ENCODE measurements at places on chromosomes 13 and 19.
A peak's percentile ranks its signal among the peaks of the same experiment; 100 is the strongest.

- no peak for DNase-seq
Observed at GRCh38 chr13:44317752-44318151, 55.9 kb upstream of the SERP2 start.

DNA sequence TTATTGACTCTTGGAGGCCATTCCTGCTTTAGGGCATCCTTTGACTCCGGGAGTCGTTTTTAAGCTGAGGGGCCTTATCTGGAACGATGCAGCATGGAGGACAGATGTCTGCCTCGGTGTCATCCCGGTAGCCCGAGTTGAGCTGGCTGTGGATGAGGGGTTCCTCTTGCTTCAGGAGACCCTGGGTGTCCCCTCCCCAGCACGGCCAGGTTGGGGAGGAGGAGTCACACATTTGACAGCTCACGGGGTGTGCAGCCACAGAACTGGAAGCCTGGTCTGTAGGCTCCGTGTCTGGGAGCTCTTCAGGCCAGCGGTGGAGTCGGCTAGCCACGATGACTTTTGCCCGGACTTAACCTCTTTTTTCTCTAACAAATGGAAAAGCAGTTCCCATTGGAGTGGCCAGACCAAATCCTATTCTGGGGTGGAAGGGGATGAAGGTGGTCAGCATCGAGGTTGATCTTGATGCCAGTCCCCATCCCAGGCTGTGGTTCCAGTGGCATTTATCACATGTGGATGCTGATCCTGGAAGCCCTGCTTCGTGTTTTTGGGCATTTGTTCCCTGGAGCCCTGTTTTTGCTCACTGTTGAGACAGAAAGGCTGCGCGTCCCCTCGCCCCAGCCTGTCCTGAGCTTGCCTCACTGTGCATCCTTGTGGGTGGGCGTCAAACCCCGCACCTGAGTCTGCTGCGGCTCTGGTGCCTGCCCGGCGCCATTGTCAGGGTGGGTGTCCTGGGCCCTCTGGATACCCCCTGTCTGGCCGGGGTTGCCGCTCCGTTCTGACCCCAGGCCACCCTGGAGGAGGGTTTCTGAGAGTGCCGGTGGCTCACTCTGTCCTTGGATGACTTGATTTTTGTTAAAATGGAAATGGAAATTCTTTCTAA, 12.0 kb downstream of the TFDP1 start:
- no peak for DNase-seq

- no peak for DNase-seq
Observed at GRCh38 chr19:48752496-48753365, at the start of gene FUT1. Gene FUT1 (minus strand): TSS chr19:48752641. CDS start chr19:48751281, 1,360 bp downstream.

DNA sequence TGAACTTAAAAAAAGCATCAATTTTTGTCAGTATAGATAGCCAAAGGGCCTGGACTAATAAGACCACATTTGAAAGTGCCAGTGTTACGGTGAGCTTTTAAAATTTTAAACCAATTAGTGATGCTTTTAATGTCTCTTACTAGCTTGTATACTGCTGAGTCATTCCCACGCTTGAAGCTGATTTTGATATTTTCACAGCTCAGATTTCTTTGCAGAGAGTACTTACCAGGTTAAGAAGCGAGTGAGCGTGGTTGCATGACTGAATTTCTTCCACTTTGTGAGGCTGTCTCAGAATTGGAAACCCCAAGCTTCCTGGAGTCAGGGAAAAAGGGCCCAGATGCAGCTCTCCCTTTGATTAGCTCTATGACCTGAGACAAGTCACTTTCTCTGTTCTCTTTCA, 74.5 kb upstream of the NBEA start:
- no peak for DNase-seq

GRCh38 chr13:53201454-53202225, 173.0 kb downstream of the OLFM4 start:
- no peak for DNase-seq

GRCh38 chr13:21735701-21736401, 65.0 kb downstream of the FGF9 start:
- no peak for DNase-seq

- DNase-seq: no peak
Observed at GRCh38 chr13:99071211-99071610, 93.3 kb upstream of the DOCK9 start.

DNA sequence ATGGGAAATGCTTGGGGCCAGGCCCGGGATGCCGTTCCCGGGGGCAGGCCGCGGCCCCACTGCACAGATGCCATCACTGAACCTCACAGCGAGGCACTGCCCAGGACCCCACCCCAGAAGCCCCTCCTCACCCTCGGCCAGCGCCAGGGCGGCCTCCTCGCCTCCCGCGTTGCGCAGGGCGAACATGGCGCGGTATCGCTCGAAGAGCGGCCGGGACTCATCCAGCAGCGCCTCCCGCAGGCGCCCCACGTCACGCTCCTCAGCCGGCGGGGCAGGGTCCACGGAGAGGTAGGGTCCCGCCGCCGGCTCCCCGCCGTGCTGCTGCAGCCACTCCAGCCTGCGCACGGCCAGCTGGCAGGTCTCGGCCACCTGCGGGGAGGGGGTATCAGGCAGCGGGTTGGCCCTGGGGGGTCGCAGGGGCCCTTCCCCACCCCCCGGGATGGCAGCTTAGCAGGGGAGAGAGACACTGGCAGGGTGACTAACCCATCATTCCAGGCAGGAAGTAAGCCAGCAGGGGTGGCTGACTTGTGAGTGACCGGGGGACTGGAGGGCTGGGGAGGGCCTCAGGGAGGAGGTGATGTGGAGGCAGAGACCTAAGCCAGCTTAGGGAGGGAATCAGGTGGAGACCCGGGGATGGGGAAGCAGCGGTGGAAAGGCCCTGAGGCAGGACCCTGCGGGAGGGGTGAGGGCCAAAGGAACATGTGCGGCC, 8.2 kb downstream of the DOHH start:
- DNase-seq: no peak

DNA sequence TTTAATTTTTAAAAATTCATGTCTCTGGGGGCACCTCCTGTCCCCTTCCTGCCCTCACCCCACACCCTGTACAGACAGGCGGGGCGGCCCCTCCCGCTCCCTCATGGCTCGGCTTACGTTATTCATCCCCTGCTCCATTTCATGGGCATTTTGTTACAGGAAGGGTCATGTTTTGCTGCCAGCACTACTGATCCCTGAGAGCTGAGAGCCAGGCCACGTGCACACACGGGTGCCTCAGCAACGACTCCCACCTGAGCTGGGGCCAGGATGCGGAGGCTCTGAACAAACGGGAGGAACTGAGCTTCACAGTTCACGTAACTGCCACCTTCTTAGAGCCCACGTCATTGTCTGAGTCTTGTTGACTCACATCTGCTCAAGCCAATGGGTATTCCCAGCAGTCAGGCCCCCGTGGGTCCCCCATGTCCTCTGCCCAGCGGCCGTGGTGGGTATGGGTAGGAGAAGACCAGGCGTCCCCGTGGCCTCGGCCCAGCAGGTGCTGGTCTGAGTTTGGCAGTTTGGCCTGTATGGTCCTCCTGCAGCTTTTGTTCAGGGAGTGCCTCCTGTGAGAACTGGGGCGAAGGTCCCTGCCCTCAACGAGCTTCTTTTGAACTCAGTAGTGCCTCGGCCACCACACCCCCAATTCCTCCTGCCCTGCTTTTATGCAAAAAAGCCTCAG, 16.4 kb upstream of the TMEM255B start:
- no peak for DNase-seq

GRCh38 chr19:44818466-44819031, 9.6 kb downstream of the BCAM start:
- DNase-seq: no peak

- no peak for DNase-seq
Observed at GRCh38 chr13:111409413-111409812, 89.0 kb downstream of the TEX29 start.

GRCh38 chr19:38028913-38029510, 122.0 kb downstream of the SIPA1L3 start:
- no peak for DNase-seq

GRCh38 chr19:17259118-17259780, 5.3 kb downstream of the USHBP1 start:
- DNase-seq: no peak

DNA sequence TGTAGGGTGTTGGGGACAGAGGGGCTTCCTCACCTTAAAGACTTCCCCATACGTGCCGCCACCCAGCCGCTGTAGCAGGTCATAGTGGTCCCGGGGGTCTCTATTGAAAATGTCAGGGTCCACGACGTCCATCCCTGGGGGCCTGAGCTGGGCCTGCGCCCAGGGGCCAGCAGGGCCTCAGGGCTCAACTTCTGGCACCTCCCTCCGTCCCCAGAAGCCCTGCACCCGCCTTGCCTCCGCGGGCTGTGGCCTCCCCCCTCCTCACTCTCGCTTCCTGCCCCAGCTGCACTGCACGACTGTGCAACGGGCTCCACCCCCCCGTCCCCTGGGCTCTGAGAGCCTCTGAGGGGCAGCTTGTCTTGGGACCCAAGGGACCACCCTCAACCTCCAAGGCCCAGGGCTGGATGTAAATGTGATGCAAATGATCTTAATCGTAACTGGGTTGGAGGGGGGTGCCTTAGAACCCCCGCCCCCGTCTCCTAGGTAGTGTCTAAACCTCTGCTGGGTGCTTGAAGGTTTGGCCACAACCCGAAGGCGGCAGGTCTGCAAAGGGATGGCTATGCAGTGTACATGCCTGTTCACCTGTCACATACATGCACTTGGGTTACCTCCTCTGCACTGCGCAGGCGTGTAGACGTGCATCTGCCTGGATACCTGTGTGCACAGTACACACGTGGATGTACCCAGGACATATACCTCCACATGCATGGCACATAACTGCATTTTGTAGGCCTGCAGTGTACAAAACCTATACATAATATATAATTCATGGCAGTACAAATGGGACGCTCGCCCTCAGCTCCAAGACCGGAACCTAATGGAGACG, at the start of gene MAP4K1:
Gene MAP4K1, minus strand, starts transcription at position 190 of the 826 bp plus-strand sequence. Its CDS starts 58 bp downstream, at position 132.
- DNase-seq: peak; percentile 58

DNA sequence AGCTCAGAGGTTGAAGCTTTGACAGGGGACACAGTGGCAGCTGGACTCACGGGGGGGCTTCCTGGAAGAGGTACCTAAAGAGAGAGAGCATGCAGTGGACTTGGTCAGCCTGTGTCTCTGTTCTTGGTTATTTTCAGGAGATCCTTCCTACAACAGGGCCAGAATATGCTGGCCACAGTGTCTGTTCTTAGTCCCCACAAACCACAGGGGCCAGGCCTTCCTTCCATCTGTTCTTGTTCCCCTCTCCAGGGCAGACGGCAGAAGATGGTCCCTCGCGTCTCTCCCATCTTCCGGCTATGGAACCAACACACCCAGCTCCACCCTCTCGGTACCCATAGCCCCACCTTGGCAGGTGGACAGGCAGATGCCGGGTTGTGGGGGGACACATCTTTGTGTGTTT, 24.8 kb downstream of the MAST3 start:
- no peak for DNase-seq

DNA sequence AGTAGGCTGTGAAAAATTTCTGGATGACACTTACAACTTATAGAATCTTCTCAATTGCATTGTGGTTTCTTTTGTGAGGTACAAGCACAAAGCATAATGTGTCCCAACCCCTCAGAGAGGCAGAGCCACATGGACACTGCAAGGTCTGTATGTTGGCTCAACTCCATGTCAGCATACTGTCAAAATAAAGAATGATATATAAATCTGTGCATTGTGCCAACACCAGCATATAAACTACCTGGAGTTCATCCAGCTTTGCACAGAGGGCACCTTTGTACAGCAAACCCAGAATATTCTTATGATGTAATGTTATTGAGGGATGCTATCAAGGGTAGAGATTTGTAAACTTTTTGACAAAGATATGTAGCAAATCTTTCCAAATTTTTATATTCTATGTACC, 1065.8 kb upstream of the MIR17HG start:
- no peak for DNase-seq

DNA sequence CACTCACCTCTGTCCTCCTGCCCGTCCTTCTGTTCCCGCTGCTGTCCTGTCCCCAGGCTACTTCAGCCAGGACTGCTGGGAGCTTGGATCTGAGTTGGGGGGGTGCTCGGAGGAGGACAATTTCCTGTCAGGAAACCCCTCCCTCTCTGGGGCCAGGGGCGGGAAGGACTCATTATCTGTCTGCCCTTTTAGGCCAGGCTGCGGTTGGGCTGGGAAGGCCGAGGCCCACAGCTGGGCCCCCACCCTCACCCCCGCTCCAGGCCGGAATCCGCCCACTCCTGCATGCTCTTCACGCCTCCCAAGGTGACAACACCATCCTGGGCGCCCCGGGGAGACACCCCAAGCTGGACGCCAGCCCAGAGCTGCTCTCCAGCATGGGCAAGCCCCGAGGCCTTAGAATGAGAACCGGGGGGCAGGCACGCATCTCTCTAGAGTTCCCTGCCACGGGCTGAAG, at the start of gene EXOC3L2:
Gene EXOC3L2, minus strand, starts transcription at position 74 of the 454 bp plus-strand sequence. CDS start 6,362 bp downstream, outside the sequence.
- DNase-seq: no peak

DNA sequence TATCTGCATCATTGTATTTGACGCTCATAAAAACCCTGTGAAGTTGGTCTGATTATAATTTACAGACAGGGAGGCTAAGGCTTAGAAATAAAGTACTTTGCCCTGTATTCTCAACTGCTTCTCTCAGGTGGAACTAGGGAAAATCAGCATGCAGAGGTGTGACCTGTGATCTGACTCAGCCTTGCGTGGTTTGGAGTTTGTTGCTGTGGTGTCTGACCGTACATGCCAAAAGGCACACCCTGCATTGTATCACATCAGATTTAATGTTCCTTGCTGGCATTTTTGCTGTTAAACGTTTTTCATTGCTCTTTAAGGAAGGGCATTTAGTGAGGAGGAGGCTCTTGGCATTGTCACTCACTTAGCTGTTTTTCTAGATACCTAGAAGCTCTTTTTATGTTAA, 58.8 kb upstream of the C1QTNF9B start:
- DNase-seq: no peak

DNA sequence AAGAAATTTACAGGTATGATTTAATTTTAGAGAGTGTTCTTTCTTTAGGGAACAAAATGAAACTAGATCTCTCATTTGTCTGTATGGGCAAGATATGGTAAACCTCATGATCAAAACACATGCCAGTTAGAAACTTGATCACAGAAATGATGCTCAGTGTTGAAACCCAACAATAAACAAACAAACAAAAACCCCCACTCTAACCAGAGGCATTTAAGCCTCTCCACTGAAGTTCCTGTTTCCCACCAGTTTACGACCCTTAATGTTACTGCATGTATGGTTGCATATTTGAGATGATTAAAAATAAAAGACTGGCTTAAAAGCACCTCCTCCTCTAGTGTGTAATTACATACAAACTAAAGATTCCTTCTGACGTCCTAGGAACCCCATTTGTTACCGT, 293.3 kb upstream of the MAB21L1 start:
- DNase-seq: no peak

Data from stimulated activated CD4-positive, alpha-beta T cell treated with anti-CD3 and anti-CD28 coated beads, TNF-alpha, amount 100 ng/mL, for 1 hour (primary cell).